ENCODE measurements at places on chromosomes 4 and X.

DNA sequence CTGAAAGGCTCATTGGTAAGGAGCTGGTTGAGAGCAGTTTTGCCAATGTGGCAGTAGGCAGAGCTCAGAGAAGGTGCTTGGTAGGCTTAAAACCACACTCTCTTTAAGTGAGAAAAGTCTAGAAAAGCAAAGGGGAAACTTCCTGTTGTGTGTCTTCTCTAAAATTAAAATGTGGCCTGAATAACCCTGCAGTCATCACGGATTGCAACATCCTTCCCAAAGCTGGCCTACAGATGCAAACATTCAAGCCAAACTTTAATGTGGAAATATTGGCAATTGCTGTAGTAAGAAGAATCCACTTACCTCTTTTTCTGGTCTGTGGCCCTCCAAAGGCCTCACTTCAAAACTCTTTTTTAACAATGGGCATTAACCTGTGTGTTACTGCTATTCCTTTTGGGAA, 348.5 kb downstream of the OPHN1 start:
- no peak for DNase-seq

DNA sequence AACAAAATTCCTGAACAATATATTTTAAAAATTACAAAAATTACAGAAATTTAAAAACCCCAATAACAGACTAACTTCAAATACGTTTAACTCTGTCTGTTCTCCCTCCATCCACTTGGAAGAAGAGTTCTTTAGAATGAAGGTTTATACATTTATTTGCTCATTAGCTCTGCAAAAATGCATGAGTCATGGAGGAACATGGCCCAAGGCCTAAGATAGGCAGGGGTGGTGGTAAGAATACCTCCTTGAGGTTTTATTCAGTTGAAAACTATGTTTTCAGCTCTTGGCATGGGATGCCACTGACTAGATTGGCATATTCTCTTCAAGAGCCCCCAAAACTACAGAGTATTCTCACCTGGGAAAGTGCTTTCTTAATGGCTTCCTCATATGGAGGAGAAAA, 8.8 kb upstream of the LRRC66 start:
- DNase-seq, result no peak

GRCh38 chr4:106116025-106116424, 200.0 kb downstream of the TBCK start:
- DNase-seq, result no peak

DNA sequence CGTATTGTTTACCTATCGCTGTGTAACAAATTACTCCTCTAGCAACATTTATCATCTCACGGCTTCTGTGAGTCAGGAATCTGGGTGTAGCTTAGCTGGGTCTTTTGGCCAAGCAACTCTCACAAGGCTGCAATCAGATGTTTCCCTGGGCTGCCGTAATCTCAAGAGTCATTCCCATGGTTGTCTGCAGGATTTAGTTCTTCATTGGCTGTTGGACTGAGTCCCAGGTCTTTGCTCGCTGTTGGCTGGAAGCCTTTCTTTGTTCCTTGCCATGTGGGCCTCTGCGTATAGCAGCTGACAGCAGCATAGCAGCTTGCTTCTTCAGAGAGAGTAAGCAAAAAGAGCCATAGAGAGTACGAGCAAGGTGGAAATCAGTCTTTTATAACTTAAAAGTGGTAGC, 16.8 kb downstream of the POLR2B start:
- no peak for DNase-seq

- no peak for DNase-seq
These were observed 32.7 kb downstream of the BCORL1 start for GRCh38 chrX:130015181-130015580.

GRCh38 chr4:79078339-79078738, 139.1 kb upstream of the PAQR3 start:
- no peak for DNase-seq

- no peak for DNase-seq
These were observed 130.1 kb downstream of the MGST2 start for GRCh38 chr4:139795527-139796314.

DNA sequence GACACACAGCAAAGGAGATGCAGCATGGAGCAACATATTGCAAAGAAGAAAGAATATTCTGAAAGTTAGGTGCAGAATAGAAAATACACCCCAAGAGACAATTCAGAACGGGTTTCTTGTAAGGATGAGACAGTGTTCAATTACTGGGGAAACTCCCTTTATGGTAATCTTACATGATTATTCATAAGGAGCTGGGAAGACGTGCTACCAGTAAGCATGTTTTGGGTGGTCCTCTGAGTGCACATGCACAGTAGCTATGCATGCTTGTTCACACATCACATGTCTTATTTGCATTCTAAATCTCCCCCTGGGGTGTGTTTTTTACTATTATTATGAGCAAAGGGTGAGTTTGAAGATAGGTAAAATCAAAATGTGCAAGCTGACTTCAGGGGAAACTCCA, 1448.8 kb downstream of the TECRL start:
- no peak for DNase-seq

DNA sequence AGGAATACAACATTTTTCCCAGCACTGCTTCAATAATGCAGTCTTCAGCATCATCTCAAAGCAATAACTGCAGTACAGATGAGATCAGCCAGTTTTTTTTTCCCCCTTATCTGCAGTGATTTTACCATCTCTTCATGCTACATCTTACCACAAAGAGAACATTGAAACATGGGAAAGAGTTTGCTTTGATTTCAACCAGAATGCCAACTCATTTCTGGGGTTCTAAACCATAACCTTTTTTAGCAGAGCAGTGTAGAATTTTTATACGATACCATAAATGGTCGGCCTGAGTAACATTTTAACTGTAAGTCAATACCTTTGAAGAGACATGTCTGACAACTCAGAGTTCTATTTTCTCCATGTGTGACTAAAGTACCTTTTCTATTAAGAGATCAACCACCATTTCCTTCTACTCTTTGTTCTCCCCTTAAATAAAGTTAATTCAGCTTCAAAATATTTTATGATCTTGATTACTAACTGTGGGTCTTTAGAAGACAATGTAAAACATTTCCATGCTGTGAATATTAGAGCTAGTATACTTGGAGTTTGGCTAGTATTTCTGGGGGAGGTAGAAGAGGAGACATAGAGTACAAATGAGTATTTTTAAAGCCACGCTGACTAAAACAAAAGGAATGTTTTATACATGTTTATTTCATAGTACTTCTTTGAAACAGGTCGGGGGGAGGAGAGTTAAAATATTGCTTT, 69.1 kb downstream of the TET2 start:
- no peak for DNase-seq

Data from stimulated activated CD4-positive, alpha-beta T cell treated with anti-CD3 and anti-CD28 coated beads, Interleukin-1b, Interleukin-23, amount 100 ng/mL, for 1 hour (primary cell).